ENCODE measurements at places on chromosomes 4 and X.

- DNase-seq, result no peak
- no peaks in the 10 kb centered on the region for H3K27me3 ChIP-seq
- H3K36me3 ChIP-seq, result no peaks in the 10 kb centered on the region
- H3K27ac ChIP-seq, result no peak overlapping the region
Measured at GRCh38 chr4:148216321-148216720, 225.9 kb downstream of the NR3C2 start.

GRCh38 chr4:113314426-113314825 lies 265.0 kb downstream of the ANK2 start:
- no peak overlapping the region for H3K4me3 ChIP-seq
- H3K36me3 ChIP-seq, result peaks cover 18% of the 10 kb centered on the region
- no peaks in the 10 kb centered on the region for H3K27me3 ChIP-seq
- H3K4me1 ChIP-seq, result peaks cover 2% of the 10 kb centered on the region
- no peak overlapping the region for H3K27ac ChIP-seq

- peaks cover 15% of the 10 kb centered on the region for H3K4me1 ChIP-seq
- no peak overlapping the region for H3K4me3 ChIP-seq
- DNase-seq, result peak; percentile 37
- H3K27me3 ChIP-seq, result peaks cover 31% of the 10 kb centered on the region
- no peaks in the 10 kb centered on the region for H3K36me3 ChIP-seq
Measured at GRCh38 chrX:119755981-119756533, 2.3 kb upstream of the SOWAHD start.

DNA sequence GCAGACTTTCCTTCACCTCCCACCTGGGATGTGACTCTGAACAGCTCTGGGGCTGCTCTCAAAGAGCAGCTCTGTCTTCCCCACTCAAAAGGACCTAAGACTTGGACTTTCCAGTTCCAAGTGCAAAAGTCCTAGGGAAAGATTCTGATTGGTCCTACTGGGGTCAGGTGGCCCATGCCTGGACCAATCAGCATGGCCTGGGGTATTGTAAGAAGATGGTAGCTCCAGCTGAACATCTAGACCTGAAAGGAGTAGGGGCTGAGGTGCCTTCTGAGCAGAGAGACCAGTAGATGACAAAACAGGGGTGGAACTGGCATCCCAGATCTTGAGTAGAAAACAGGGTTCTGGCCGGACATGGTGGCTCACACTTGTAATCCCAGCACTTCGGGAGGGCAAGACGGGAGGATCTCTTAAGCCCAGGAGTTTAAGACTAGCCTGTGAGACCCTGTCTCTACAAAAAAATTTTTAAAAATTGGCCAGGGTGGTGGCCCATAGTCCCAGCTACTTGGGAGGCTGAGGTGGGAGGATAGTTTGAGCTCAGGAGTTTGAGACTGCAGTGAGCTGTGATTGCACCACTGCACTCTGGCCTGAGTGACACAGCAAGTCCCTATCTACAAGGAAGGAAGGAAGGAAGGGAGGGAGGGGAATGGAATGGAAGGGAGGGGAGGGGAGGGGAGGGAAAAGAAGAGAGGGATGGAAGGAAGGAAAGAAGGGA lies 27.4 kb upstream of the MRFAP1 start:
- H3K4me1 ChIP-seq, result no peaks in the 10 kb centered on the region
- H3K27ac ChIP-seq, result no peak overlapping the region
- H3K4me3 ChIP-seq, result no peak overlapping the region
- DNase-seq, result no peak

DNA sequence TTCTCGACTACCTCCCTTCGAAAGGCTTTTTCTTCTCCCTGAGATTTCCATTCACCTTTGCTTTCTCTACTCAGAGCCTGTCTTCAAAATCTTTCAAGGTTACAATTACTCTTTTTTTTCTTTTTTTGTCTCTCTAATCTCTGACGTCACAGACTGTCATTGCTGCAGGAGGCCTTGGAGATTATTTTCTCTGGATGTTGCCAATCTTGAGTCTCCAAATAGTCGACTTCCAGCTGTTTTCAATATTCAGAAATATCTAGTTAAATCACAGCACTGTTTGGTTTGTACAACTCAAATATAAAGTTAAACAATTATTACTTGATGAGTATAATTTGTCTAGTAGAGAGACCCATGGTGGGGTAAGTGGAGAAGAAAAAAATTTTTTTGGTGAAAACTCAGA lies 359.0 kb upstream of the BOD1L1 start:
- H3K4me1 ChIP-seq, result no peaks in the 10 kb centered on the region
- H3K27ac ChIP-seq, result no peak overlapping the region
- H3K36me3 ChIP-seq, result no peaks in the 10 kb centered on the region
- DNase-seq, result no peak
- H3K27me3 ChIP-seq, result no peaks in the 10 kb centered on the region
- H3K4me3 ChIP-seq, result no peak overlapping the region
